Activated naive CD4-positive, alpha-beta T cell treated with anti-CD3 and anti-CD28 coated beads, Interleukin-2, amount 10 ng/mL, durations not matched to agents 7 days and 5 days (primary cell): ENCODE measurements at places on chromosomes 2 and 18.

GRCh38 chr18:55861266-55861665, 273.3 kb upstream of the TCF4 start:
- DNase-seq = no peak
- no peaks in the 10 kb centered on the region for H3K36me3 ChIP-seq
- H3K4me1 ChIP-seq = no peaks in the 10 kb centered on the region
- no peak overlapping the region for H3K27ac ChIP-seq
- H3K27me3 ChIP-seq = no peaks in the 10 kb centered on the region

- no peak overlapping the region for H3K4me3 ChIP-seq
- no peaks in the 10 kb centered on the region for H3K27me3 ChIP-seq
- no peaks in the 10 kb centered on the region for H3K36me3 ChIP-seq
- no peaks in the 10 kb centered on the region for H3K4me1 ChIP-seq
- H3K27ac ChIP-seq = no peak overlapping the region
Measured at GRCh38 chr18:33596178-33596854, 18.3 kb downstream of the ASXL3 start.

- peaks cover 19% of the 10 kb centered on the region for H3K4me1 ChIP-seq
- no peak for DNase-seq
- no peak overlapping the region for H3K4me3 ChIP-seq
- H3K27me3 ChIP-seq = no peaks in the 10 kb centered on the region
- peaks cover 14% of the 10 kb centered on the region for H3K36me3 ChIP-seq
Measured at GRCh38 chr2:42659609-42660008, 91.2 kb downstream of the MTA3 start.

- H3K27ac ChIP-seq = no peak overlapping the region
- DNase-seq = no peak
- H3K4me3 ChIP-seq = no peak overlapping the region
- H3K27me3 ChIP-seq = no peaks in the 10 kb centered on the region
Measured at GRCh38 chr18:56825321-56825720, 174.2 kb downstream of the WDR7 start.

- no peaks in the 10 kb centered on the region for H3K36me3 ChIP-seq
- no peaks in the 10 kb centered on the region for H3K4me1 ChIP-seq
- no peak overlapping the region for H3K4me3 ChIP-seq
- DNase-seq = no peak
Measured at GRCh38 chr2:132991471-132992045, 321.6 kb upstream of the LYPD1 start.

GRCh38 chr2:69773206-69773605, 31.3 kb downstream of the ANXA4 start:
- peaks cover 60% of the 10 kb centered on the region for H3K4me1 ChIP-seq
- H3K4me3 ChIP-seq = no peak overlapping the region
- peaks cover 3% of the 10 kb centered on the region for H3K27me3 ChIP-seq
- H3K36me3 ChIP-seq = peaks cover 25% of the 10 kb centered on the region
- no peak for DNase-seq
- no peak overlapping the region for H3K27ac ChIP-seq

- H3K4me1 ChIP-seq = no peaks in the 10 kb centered on the region
- H3K27me3 ChIP-seq = no peaks in the 10 kb centered on the region
- DNase-seq = no peak
Measured at GRCh38 chr2:240879105-240879504, 10.5 kb downstream of the AGXT start.

DNA sequence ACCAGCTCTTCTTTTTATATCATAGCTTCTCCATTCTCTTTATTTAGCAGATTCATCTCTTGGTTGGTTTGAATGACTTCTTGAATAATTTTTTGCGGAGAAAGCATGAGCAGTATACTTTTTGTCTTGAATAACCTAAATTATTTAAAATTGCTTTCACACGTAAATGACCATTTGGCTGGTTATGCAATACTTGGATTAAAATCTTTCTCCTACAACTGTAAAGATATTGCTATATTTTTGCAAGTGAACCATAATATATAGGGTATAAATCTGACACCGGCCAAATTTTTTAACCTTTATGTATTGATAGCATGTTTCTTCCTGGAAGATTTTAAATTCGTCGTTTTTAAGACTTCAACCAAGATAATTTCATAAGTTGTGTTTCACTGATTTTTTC, 6.2 kb upstream of the ZSWIM2 start:
- H3K4me3 ChIP-seq = no peak overlapping the region
- H3K36me3 ChIP-seq = no peaks in the 10 kb centered on the region
- no peak overlapping the region for H3K27ac ChIP-seq
- H3K27me3 ChIP-seq = no peaks in the 10 kb centered on the region
- H3K4me1 ChIP-seq = no peaks in the 10 kb centered on the region

DNA sequence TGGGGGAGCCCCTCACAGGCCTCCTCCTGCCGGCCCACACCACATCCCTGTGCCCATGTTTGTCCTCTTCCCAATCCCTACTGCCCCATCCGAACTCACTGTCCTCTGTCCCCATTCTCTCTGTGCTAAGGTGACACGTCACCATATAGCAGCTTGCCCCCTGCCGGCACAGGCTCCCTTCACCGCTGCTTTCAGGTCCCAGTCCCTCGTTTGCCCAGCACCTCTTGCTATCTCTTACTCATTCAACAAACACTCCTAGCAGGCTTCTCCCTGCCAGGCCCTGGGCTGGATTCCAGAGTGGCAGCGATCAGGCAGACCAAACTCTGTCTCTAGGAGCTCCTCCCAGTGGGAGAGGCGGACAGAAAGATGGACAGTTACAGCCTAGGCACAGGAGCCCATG, 74.3 kb downstream of the TFCP2L1 start:
- H3K4me3 ChIP-seq = no peak overlapping the region
- DNase-seq = no peak
- H3K27me3 ChIP-seq = no peaks in the 10 kb centered on the region
- no peaks in the 10 kb centered on the region for H3K36me3 ChIP-seq
- no peak overlapping the region for H3K27ac ChIP-seq
- no peaks in the 10 kb centered on the region for H3K4me1 ChIP-seq

DNA sequence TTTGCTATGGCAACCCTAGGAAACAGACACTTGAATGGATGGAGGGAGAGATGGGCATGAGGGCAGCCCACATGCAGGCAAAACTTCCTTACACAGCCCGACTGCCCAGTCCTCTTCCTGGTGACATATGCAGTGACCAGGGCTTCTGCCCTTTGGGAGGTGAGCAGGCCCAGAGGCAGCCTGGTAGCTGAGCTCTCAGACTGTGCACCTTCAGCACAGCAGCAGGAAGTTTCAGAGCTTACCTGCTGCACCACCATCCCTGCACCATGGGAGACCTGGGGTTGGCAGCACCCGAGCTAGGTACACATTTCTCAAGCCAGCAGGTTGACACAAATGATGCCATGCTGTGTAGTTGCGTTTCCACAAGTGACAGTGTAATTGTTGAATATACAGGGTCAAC, 97.6 kb upstream of the LMAN1 start:
- H3K4me1 ChIP-seq = no peaks in the 10 kb centered on the region
- no peak for DNase-seq
- H3K27me3 ChIP-seq = peaks cover 4% of the 10 kb centered on the region
- H3K27ac ChIP-seq = no peak overlapping the region

DNA sequence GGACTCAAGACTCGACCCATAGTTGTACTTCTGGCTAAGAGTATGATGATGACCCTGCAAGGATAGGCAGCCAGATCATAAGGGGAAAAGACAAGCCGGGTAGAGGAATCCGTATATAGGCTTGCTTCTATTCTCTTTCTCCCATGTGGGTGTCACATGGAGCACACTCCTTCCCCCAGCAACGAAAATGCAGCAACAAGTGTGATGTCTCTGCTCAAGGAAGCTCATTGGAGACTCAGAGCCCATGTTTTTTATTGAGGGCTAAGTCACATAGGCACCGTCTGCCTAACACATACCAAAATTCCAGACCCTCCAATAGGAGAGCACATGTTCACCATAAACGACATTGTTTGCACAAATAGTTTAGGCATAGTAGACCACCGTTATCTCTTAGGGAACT, 6.3 kb downstream of the ZNF2 start:
- peaks cover 6% of the 10 kb centered on the region for H3K4me1 ChIP-seq
- no peak for DNase-seq
- peaks cover 8% of the 10 kb centered on the region for H3K36me3 ChIP-seq
- no peak overlapping the region for H3K4me3 ChIP-seq
- H3K27me3 ChIP-seq = no peaks in the 10 kb centered on the region
- no peak overlapping the region for H3K27ac ChIP-seq

- H3K4me1 ChIP-seq = peaks cover 16% of the 10 kb centered on the region
- no peak overlapping the region for H3K27ac ChIP-seq
- no peaks in the 10 kb centered on the region for H3K27me3 ChIP-seq
- no peak overlapping the region for H3K4me3 ChIP-seq
- H3K36me3 ChIP-seq = peaks cover 27% of the 10 kb centered on the region
Measured at GRCh38 chr2:68214381-68214780, 38.0 kb downstream of the PPP3R1 start.

DNA sequence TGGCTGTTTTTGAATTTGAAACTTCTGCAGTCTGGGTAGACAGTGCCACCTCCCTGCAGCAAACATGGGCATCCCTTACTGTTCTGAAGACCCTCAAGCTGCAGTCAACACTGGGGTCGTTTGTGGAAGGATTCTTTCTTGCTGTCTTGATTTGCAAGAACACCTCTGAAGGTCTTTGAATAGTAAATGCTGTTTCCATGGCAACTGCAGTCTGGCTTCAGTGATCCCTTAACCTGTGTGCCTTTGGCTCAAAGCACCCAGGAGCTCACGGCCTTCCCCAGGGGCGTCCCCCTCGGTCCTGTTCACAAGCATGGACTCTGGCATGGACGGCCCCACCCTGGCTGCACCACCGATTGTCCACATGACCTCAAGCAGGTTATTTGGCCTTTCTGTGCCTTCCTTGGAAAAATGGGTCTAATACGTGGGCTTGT, 38.3 kb downstream of the LRRFIP1 start:
- no peak overlapping the region for H3K4me3 ChIP-seq
- peaks cover 6% of the 10 kb centered on the region for H3K4me1 ChIP-seq
- H3K27ac ChIP-seq = no peak overlapping the region

DNA sequence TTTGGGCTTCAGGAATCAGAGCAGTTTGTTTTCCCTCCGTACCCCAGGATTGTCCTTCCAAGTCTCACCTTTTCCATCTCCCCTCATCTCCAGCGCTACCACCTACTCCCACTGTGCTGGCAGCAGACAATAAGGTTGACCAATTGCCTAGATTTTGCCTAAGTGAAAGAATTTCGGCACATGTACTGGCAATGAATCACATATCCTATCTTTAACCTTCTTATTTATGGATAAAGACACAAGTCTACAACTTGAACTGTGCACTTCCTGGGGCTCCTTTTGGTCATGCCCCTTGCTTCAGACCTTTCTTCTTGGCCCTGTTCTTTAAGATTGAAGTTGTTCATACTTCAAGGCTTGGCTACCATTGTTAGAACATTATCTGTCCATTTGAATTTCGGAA, 71.4 kb downstream of the KCMF1 start:
- peak overlapping the region; percentile 9 for H3K27ac ChIP-seq
- DNase-seq = no peak
- peaks cover 2% of the 10 kb centered on the region for H3K4me1 ChIP-seq
- no peaks in the 10 kb centered on the region for H3K27me3 ChIP-seq
- H3K36me3 ChIP-seq = peaks cover 60% of the 10 kb centered on the region

- H3K36me3 ChIP-seq = no peaks in the 10 kb centered on the region
- no peak overlapping the region for H3K4me3 ChIP-seq
- no peak for DNase-seq
- H3K27ac ChIP-seq = no peak overlapping the region
- peaks cover 6% of the 10 kb centered on the region for H3K27me3 ChIP-seq
- no peaks in the 10 kb centered on the region for H3K4me1 ChIP-seq
Measured at GRCh38 chr2:238643400-238643907, 204.4 kb upstream of the TWIST2 start.

DNA sequence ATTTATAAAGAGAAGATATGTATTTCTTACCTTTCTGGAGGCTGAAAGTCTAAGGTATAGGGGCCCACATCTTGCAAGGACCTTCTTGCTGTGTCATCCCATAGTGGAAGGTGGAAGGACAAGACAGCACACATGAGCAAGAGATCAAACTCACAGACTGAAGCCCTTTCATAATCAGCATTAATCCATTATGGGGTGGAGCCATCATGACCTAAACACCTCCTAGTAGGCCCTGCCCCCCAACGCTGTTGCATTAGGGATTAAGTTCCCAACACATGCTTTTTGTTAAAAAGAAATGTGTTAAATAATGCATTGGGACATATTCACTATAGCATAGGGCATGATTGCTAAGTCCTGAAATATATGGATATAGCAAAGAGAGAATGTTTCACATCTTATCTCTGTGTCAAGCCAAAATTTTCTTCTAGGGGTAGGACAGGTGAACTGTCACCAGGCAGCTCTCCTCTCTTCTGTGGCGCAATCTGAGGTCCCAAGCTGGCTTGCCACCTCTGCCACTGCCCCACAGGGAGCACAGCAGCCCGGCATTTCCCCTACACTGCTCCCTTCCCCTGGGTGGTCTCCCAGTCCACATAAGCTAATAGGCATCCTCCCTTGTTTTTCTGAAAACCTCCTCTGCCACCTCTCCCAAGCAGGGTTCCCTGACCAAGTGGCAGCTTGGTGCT, 8.3 kb upstream of the CTIF start:
- H3K4me1 ChIP-seq = peaks cover 4% of the 10 kb centered on the region
- no peak for DNase-seq
- H3K4me3 ChIP-seq = no peak overlapping the region
- H3K27ac ChIP-seq = no peak overlapping the region
- peaks cover 6% of the 10 kb centered on the region for H3K27me3 ChIP-seq

GRCh38 chr18:79428287-79428686, 32.6 kb downstream of the NFATC1 start:
- H3K27me3 ChIP-seq = no peaks in the 10 kb centered on the region
- DNase-seq = no peak
- H3K27ac ChIP-seq = no peak overlapping the region
- H3K36me3 ChIP-seq = peaks cover 19% of the 10 kb centered on the region
- H3K4me1 ChIP-seq = peaks cover 10% of the 10 kb centered on the region

DNA sequence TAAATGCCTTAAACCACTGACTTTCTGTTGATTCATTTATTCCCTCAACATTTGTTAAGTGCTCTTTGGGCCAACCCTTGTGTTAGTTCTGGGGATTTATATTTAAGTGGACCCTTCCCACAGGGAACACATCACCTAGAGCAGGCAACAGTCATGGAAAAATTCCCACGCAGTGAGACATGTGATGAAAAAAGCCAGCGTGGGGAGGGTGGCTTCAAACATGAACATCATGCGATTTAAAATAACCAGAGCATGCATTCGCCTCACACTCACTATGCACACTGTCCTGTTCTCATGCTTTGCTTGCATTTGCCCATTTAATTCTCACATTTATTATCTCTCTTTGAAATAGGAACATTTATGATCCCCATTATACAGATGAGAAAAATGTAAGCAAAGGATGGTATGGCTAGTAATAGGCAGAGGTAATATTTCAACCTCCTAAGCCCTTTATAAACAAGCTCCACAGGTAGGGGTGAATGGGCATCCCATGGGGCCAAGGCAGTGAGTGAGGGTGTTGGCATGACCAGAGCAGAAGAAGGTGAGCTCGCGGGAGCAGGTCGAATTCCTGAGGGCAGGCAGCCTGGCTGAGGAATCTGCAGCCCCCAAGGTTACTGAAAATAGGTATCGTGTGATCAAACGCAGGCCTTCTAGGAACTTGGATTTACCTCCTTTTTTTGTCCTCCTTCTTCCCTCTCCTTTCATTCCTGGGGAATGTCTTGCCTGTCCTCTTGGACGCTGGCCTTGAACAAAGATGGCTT, 297.8 kb downstream of the MYCN start:
- no peaks in the 10 kb centered on the region for H3K36me3 ChIP-seq
- H3K27me3 ChIP-seq = peaks cover 9% of the 10 kb centered on the region
